ENCODE measurements at places on chromosomes 1 and 21.

DNA sequence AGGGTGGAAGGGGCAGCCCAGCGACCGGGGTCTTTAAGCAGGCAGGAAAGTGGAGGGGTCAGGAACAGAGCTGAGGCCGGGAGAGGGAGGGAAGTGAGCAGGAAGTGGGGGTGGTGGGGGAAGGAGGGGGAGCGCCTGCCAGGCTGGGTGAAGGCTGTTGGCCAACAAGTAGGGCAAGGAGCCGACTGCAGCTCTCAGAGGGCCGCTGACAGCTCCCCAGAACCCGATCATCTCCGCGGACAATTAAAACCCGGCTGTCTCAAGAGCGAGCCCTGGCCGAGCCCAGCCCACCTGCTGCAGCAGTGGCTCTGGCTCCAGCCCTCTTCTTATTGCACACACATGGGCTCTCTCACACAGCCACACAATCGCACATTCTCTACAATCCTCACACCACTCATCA lies 51.6 kb downstream of the GRIK3 start:
- no peaks in the 10 kb centered on the region for H3K4me1 ChIP-seq
- no peak overlapping the region for H3K4me3 ChIP-seq
- no peak overlapping the region for H3K27ac ChIP-seq
- DNase-seq: no peak
- H3K27me3 ChIP-seq: no peaks in the 10 kb centered on the region

GRCh38 chr21:25175938-25176337 lies 431.3 kb downstream of the MRPL39 start:
- H3K27me3 ChIP-seq: no peaks in the 10 kb centered on the region
- peaks cover 5% of the 10 kb centered on the region for H3K4me1 ChIP-seq
- H3K4me3 ChIP-seq: no peak overlapping the region
- DNase-seq: no peak
- H3K36me3 ChIP-seq: no peaks in the 10 kb centered on the region

DNA sequence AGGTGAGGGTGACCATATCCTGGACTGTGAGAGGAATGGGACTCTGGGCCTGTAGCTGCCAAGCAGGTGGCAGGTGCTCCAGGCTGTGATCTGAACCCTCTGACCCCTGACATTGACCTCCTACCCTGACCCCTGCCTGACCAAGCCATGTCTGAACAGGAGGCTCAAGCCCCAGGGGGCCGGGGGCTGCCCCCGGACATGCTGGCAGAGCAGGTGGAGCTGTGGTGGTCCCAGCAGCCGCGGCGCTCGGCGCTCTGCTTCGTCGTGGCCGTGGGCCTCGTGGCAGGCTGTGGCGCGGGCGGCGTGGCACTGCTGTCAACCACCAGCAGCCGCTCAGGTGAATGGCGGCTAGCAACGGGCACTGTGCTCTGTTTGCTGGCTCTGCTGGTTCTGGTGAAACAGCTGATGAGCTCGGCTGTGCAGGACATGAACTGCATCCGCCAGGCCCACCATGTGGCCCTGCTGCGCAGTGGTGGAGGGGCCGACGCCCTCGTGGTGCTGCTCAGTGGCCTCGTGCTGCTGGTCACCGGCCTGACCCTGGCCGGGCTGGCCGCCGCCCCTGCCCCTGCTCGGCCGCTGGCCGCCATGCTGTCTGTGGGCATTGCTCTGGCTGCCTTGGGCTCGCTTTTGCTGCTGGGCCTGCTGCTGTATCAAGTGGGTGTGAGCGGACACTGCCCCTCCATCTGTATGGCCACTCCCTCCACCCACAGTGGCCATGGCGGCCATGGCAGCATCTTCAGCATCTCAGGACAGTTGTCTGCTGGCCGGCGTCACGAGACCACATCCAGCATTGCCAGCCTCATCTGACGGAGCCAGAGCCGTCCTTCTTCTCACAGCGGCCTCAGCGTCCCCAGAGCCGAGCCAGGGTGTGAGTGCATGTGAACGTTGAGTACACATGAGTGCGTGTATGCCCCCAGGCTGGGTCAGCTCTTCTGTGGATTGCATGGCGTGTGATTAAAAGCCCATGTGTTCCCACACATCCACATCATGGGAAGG lies 3.1 kb downstream of the TMEM125 start:
- peaks cover 40% of the 10 kb centered on the region for H3K4me1 ChIP-seq
- no peak for DNase-seq
- peaks cover 21% of the 10 kb centered on the region for H3K27me3 ChIP-seq
- H3K27ac ChIP-seq: no peak overlapping the region

DNA sequence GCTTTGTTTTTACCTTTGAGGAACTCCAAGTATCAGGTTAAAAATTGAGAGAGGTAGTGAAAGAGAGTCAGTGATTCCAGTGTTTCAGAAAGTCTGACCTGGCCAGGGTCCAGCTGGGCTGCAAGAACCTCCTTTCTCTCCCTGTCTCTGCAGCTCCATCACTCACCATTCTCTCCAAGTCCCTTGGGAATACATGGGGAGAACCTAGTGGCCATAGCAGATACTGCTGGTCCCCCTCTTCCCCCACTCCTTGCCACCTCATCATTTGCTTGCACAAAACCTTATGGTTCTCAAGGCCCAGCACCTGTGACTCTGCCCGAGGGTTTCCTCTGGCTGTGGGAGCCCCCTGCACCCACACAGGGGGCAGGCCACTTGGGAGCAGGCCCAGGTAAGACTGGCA lies 279.5 kb downstream of the KIF26B start:
- no peaks in the 10 kb centered on the region for H3K27me3 ChIP-seq
- H3K4me3 ChIP-seq: no peak overlapping the region
- no peak for DNase-seq
- H3K4me1 ChIP-seq: no peaks in the 10 kb centered on the region
